ENCODE measurements at places on chromosomes 5 and 9. TPM values are rescaled to one million over a fixed set of nuclear protein-coding genes. Genes with fewer than 3 reads are reported as not detected.
A peak's percentile ranks its signal among the peaks of the same experiment; 100 is the strongest.

- DNase-seq: no peak
Observed at GRCh38 chr5:75020016-75020656, 32.2 kb downstream of the GCNT4 start.

DNA sequence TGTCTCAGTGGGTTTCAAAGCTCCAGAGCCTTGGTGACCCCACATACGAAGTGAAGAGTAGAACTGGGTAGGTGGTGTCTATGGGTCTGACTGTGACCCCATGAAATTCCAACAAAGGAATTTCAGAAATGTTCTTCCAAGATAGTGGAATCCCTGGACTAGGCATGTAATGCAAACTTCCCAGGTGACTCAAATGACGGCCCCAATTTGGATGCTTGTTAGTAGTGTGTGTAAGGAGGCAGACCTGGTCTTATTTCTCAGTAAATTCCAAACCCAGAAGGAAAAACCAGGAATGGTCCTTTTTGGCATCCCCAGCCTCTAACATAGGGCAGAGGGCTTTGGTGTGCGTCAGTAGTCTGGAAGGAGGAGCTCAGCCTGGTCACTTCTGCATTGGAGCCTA is 43.6 kb upstream of the ABCA1 start:
- DNase-seq: no peak

DNA sequence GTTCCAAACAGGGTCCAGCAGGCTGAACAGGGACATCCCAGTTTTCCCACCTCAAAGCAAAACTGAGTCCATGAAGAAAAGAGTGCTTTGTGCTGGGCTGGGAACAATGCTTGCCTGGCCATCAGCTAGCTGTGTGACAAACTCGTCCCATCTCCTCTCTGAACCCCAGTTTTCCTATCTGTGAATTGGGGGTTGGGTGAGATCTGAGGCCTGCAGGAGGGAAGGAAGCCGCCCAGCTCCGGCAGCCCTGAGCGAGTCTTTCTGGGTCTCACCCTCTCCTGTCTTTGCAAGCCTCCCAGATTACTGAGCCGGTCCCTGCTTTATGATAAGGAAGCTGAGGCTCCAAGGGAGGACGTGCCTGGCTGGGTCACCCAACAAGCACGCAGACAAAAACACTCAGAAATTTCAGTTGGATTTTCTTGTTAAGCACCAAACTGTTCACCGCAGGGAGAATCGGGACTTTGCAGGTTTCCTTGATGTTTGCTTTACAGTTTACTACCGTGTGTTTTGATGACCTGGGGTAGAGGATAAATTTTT is 82.6 kb upstream of the LMX1B start:
- DNase-seq: no peak

GRCh38 chr9:127694890-127695720 is 11.7 kb upstream of the CFAP157 start:
- no peak for DNase-seq

DNA sequence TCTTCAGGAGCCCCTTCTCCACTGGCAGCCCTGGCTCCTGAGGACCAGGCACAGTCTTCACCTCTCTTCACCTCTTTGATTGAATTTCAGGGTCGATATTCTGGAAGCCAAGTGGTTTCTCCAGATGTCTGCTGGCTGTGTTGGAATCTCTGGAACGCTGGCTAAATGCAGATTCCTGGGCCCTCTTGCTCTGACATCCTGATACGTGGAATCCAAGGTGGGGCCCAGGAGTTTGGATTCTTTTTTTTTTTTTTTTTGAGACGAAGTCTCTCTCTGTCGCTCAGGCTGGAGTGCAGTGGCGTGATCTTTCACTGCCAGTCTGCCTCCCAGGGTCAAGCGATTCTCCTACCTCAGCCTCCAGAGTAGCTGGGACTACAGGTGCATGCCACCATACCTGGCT is 26.8 kb upstream of the IER5L start:
- no peak for DNase-seq

DNA sequence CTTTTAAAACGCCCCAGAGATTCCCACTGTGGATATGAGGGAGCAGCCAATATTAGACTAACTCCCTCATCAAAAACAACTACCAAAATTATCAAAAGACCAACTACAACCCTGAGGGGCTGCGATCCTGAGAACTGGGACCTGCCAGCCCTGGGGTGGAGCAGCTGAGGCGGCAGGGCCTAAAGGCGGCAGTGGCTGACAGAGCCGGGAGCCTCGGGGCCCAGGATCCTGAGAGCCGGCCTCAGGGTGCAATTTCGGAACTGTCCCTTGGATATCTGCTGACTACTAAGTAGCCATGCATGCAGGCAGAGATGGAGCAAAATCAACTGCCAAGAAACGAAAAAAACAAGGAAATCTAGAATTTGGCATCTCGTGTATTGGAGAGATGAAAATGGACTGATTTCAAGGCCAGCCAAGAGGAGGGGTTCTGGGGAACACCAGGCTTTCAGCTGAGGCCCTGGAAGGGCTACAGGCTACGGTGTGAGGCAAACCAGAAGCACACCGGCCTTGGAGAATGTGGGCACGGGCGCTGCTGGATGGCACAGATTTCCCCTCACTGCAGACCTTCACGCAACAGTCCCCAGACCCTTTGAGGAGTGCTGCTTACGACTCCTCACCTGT is 63.6 kb upstream of the UBAC1 start:
- DNase-seq: no peak

- DNase-seq: no peak
Observed at GRCh38 chr9:2628919-2629318, 7.3 kb downstream of the VLDLR start.

DNA sequence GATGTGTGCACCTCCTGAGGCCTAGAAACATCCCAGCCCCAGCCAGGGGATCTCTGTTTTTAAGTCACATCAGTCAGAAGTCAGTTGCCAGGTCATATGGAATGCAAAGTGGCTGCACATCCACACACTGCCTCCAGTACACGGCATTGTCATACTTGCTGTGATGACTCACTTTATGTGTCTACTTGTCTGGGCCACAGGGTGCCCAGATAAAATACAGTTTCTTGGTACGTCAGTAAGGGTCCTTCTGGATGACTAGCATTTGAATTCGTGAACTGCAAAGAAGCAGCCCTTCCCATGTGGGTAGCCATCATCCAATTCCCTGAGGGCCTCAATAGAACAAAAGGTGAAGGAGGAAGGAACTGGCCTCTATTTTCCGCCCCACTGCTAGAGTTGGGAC is 27.7 kb downstream of the AUH start:
- DNase-seq: no peak

DNA sequence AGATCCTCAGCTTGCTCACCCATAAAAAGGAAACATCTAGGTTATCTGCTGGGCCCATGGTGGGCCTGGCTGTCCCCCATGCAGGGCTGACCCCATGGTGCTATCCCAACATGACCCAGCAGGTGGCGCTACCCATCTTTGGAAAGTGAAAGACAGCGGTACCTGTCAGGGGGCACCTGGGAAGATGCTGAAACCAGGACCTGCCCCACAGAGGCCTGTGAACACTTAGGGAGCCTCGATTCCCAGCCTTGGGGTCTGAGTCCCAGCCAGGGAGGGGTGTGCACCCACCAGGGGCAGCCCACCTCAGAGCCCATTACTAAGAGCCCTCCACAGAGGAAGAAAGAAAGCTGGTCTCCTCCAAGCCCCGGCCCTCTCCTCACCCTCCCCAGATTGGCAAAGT is 46.6 kb upstream of the IPPK start:
- peak; percentile 80 for DNase-seq

Gene SUSD3
- 69.6 TPM for total RNA-seq

Gene OCLN
- total RNA-seq: 1.2 TPM

Gene AQP7
- 0.40 TPM for total RNA-seq
